Activated CD4-positive, alpha-beta T cell treated with anti-CD3 and anti-CD28 coated beads, Interleukin-2, amount 50 U/mL, for 24 hours (primary cell): ENCODE measurements at places on chromosomes 11 and 22.

GRCh38 chr22:39318507-39319283 lies 728 bp downstream of the RPL3 start:
- no peak for DNase-seq

DNA sequence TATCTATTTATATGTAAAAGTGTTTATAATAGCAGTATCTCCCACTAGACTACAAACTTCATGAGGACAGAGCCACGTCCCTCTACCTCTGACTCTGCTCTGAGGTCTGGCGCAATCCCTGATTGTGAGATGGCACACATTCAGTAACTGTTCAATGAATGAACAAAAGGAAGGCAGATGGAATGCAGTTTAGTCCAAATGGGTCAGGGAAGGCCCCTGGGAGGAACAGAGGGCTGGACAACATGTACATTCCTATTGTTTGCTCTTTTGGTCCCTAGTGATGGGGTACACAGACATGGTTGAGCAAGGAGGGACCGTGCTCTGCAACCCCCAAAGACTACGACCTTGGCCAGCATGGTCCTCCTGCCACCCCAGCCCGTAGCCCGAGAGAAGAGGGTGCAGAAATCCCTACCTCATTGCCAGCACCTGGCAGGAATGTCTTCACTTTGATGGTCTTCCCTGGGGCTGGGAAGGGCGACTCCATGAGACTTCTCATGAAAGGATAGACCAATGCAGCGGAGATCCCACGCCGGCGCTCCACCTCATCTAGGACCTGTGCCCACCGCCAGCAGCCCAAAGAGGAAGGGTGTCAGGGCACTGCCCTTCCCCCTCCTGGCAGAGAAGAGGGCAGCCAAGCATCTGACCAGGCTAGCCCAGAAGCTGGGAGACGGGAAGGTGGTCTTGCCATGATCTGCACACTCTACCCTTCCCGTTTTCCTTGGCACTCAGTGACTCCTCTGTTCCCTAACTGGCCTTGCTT lies 24.3 kb downstream of the RPL27A start:
- no peak for DNase-seq

- DNase-seq = no peak
These were observed 57.3 kb downstream of the CD82 start for GRCh38 chr11:44622721-44623258.

- DNase-seq = no peak
These were observed 48.8 kb upstream of the B3GAT1 start for GRCh38 chr11:134460881-134461280.

GRCh38 chr22:49959782-49960158 lies 802 bp upstream of the PIM3 start:
- DNase-seq = no peak

DNA sequence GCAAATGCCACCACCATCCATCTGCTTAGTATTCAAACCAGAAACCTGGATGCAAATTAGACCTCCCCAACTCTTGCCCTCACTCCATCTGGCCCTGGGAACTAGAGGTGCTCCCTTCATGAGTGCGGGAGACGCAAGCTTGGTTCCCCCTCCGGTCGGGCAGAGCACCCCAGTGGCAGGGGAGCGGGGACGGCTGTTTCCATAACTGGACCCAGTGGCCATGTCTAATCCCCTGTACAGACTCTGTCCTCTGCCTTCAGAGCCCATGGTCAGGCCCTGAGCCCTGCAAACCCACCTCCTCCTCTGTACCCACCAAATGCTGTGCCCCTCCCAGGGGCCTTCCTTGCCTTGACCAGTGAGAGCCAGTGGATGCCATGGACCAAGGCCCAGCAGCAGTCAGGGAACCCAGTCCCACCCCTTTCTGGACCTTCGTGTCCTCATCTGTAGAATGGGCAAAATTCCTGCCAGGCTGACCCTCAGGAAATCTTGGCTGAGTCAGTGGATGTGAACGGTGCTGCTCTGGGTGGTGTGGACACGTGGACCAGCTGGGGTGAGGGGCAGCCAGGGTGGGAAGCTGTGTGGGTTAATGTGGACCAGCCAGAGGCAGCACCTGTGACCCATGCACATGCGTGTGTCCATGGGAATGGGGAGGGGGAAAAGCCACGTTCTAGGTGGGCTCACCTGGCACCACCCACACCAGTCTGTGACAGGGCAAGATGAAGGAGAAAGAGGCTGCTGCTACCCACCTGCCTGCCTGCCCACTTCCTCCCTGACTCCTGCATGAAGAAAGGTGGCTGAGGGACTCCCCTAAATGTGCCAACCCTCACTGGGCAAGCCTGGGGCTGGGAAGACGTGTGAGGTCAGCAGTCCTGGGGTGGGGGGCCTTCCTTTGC lies 72.8 kb downstream of the LRRC32 start:
- no peak for DNase-seq

GRCh38 chr22:19505735-19506126 lies 18.5 kb downstream of the CLDN5 start:
- no peak for DNase-seq

- no peak for DNase-seq
These were observed 2.0 kb downstream of the HSCB start for GRCh38 chr22:28743852-28744251.

- DNase-seq = no peak
These were observed 5.1 kb downstream of the TMEM121B start for GRCh38 chr22:17115945-17116565.

DNA sequence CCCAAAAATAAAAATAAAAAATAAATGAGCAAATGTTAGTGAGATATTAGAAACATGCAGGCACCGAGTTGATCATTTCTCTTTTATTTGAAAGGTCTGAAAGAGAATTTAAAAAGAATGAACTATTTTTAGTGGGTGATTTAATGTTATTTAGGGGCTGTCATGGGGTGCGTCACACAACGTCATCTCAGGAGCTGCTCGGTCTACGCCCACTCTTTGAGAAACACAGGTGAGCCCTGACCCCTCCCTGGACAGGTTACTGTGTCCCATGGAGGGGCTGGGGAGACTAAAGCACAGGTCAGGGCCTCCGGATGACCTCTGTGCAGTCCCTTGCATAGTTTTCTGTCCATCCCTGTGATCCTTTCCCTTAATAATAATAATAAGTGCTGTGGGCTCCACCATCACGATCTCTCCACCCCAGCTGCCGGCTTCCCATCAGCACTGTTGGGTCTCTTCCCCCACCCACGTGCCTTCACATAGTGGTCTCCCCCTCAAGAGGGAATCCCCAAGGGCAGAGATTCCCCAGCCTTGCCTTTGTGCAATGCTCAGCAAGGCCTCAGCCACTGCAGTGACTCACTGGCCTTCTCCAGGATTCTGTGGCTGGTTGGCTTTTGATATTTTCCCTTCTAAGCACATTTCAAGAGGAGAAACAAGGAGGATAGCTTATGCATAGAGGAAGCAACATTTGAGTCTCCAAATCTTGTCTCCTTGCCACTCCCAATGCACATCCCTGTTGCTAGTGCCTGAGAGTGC lies 159.9 kb downstream of the TTC17 start:
- no peak for DNase-seq

DNA sequence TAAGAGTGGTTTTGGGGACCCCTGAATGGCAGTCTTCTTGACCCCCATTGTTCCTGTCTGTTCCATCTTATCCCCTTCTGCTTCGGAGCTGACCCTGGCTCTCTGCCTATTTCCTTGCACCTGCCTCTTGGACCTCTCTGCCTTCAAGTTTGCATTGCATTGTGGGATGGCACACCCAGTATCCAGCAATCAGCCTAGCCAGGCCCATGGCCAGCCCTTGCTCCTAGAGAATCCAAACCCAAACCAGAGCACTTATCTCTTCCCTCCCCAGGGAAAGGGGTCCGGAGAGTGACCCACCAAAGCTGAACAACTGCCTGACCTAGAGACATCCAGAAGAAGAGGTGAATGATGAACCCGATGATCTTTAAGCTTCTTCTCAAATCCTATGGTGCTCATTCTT lies 607.3 kb upstream of the CADM1 start:
- DNase-seq = no peak

DNA sequence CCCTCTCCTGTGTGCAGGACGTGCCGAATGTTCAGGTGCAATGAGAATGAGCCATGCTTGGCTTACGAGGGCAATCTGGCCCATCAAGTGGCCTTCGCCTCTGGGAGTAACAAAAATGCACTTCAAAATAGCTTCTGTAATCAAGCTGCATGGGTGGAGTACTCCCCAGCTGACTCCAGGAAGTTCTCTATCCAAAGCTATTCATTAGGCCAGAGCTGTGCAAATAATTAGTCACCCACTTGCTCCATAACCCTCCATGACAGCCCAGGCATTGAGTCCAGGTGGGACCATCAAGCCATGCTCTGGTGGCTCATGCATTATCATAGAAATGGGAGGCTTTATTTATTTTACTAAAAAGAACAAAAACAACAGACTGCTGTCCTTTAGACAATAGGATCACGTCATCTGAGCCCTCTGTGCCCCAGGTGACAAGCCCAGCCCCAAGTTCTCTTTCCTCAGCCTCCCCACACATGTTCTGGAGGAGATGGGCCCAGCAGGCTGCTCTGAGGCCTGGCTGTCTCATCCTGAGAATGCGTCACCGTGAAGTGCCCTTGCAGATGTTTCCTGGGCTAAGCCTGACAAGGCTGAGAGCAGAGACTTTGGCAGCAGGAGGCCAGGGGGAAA lies 244.7 kb downstream of the ETS1 start:
- peak; percentile 66 for DNase-seq

- DNase-seq = no peak
These were observed 12.3 kb upstream of the SIK2 start for GRCh38 chr11:111589886-111590499.

DNA sequence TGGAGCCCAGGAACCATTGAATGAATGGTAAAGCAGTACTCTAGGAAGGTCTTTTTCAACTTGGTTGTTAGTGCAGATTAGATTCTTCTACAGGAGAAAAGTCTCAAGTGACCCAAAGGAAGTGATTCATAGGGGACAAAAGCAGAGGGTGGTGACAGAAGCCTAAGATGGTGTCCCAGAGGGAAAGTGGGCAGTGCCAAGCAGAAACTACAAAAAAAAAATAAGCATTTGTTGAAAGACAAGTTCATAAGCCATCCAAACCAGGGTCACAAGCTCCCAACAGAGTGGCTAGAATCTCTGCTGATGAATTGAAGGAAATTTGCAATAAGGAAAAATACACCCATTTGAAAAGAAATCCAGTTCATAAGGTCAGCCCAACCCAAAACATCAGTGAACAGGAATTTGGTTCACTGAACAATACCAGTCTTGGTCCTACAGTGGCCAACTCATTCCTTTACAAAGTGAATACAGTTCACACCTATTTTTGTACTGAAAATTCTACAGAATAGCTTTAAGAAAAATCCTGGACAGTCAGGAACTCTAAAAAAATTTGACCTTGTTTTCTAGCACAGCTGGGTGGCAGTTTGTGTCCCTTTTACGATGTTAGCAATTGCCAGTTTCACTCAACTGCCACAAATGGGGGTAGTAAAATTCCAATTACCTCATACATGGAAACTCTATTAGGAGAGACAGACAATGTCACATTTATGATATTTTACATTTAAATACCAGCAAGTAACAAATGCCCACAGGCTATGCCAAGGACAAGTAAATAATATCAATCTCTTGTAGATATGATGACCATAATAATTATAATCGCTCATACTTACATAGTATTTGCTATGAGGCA lies 21.6 kb upstream of the NUP160 start:
- DNase-seq = no peak

DNA sequence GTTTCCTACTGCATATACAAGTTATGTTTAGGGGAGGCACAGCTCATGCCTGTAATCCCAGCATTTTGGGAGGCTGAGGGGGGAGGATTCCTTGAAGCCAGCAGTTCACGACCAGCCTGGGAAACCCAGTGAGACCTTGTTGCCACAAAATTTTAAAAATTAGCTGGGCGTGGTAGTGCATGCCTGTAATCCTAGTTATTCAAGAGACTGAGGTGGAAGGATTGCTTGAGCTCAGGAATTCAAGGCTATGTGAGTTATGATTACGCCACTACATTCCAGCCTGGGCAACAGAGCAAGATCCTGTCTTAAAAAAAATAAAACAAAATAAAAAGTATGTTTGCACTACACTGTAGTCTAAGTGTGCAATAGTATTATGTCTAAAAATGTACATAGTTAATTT lies 108.8 kb upstream of the TEAD1 start:
- no peak for DNase-seq

GRCh38 chr11:78420796-78421209 lies 3.2 kb upstream of the GAB2 start:
- DNase-seq = peak; percentile 25

DNA sequence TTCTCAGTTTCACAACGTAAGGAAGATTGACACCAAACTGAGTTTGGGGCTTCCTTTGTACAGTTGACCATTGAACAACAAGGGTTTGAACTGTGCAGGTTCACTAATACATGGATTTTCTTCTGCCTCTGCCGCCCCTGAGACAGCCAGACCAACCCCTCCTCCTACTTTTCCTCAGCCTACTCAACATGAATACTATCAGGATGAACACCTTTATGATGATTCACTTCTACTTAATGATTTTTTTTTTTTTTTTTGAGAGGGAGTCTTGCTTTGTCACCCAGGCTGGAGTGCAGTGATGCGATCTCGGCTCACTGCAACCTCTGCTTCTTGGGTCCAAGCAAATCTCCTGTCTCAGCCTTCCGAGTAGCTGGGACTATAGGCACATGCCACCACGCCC lies 14.6 kb downstream of the RBM4 start:
- DNase-seq = no peak

DNA sequence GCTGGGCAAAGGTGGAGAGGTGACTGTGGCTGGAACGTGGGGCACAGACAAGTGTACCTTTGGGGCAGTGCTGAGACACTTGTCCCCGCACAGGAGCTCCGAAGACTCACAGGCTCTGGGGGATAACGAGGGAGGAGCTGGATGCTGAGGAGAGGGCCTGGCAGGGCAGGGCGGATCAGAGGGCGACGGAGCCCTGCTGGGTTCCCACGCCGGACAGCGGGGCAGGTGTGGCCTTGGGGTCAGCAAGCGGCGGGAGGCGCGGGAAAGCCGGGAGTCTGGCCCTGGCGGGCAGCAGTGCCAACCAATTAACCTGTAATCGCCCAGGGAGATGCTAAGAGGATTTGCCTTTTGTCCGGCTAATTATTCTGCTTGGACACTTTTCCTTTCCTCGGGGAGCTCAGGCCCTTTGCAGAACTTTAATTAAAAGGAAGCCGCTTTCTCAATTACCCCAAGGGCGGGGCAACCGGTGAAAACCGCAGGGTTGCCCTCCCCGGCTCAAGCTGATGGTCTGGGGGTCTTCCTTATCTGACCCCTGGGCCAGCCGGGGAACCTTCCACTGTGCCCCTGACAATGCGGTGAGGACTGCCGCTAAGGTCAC lies 71.5 kb downstream of the WNT7B start:
- DNase-seq = no peak

GRCh38 chr11:11363674-11364073 lies 10.6 kb upstream of the CSNK2A3 start:
- no peak for DNase-seq

GRCh38 chr11:130449996-130450769 lies 1.7 kb downstream of the ADAMTS15 start:
- no peak for DNase-seq
